Retinal pigment epithelial cell (primary cell): ENCODE measurements at places on chromosomes 16 and 17.

DNA sequence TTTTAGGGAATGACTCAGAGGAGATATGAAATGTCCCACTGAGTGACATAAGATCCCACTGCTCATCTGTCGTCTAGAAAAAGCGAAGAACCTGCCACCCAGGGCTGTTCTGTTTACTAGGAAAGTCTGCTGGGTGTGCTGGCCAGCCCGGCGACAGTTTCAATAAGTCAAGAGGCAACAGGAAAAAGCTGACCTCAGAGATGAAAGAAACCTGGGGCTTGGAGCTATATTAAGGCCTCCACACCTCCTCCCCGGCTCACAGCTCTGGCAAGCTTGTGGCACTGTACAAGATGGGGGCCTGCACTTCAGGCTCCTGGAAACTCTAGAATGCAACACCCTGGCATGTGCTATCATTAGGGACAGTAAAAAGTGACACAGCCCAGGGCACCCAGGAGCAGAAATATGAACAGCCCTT lies 10.6 kb downstream of the ZFHX3 start:
- no peak for DNase-seq

GRCh38 chr16:61987474-61988012 lies 48.7 kb downstream of the CDH8 start:
- DNase-seq = no peak

- DNase-seq = no peak
Measured at GRCh38 chr16:72666267-72666666, 381.7 kb downstream of the ZFHX3 start.

DNA sequence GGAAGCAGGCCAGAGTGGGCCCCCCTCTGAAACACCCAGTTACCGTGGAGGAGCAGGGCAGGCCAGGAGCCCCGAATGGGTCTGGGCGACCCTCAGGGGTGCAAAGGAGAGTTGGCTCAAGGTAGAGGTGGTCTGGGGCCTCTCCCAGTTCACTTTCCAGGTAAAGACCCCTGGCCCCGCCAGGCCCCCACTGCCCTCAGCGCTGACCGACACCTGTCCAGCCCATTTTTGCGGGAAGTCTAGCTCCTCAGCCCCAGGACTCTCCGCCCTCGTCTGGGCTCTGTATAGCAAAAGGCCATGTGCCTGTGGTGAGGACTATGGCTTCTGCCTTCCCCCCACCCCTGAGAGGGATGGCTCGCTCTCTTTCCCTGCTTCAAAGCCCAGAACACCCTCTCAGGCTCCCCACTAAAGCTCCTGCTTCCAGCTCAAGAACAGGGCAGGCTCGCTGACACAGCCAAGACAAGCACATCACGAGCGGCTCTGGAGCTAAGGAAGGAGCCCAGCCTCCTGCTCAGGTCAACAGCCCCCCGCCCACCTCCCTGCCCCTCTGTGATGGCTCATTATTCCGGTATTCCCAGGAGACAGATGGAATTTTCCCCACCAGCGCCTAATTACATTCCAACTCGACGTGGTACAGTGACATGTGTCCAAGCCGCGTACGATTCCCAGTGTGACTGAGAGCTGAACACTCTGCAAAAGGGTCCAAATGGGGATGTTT lies 59.4 kb downstream of the RTN4RL1 start:
- DNase-seq = peak; percentile 20

DNA sequence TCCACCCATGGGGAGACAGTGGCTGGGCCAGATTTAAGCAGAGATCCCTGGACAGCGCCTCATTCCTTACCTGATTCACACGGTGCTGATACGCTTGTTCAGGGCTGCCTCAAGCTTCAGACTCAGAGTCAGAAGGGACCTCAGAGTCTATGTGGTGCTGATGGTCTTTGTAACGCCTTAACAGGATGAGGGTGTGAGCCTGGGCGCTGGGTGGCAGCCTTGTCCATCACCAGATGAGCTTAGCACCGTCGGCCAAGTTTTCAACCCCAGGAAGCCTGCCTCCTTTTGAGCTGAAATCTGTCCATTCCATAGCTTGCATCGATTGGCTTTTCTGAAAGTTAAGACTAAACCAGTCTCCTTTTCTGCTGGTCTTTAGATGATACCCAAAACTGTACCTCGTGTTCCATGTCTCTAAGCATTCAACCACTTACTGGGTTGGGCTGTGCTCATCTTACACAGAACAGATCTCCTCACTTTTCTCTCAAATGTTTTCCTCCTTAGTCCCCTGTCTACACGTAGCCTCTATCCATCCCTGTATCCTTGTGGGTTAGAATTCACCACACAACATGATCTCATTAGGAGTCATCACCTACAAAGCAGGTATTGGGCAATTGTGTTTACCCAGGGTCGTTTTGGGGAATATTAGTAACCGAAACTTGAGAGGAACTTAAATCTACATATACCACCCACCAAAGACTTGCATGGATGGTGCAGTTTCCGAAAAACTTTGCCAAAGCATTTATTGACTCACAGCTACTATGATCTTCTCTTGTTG lies 573.4 kb downstream of the CDH13 start:
- no peak for DNase-seq

DNA sequence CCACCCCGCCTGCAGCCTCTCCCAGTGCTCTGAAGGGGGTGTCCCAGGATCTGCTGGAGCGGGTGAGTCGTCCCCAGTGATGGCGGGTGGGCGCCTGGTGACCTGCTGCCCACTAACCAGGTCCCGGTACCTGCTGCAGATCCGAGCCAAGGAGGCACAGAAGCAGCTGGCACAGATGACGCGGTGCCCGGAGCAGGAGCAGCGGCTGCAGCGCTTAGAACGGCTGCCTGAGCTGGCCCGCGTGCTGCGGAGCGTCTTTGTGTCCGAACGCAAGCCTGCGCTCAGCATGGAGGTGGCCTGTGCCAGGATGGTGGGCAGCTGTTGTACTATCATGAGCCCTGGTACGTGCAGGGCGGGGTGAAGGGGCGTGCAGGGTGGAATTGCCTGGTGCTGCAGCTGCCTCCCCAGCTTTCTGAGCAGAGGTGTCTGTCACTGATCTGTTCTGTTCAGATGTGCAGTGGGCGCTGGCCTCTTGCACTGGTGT lies 3.6 kb downstream of the CDT1 start:
- DNase-seq = no peak

- no peak for DNase-seq
Measured at GRCh38 chr16:85716022-85716679, 27.4 kb upstream of the GINS2 start.

DNA sequence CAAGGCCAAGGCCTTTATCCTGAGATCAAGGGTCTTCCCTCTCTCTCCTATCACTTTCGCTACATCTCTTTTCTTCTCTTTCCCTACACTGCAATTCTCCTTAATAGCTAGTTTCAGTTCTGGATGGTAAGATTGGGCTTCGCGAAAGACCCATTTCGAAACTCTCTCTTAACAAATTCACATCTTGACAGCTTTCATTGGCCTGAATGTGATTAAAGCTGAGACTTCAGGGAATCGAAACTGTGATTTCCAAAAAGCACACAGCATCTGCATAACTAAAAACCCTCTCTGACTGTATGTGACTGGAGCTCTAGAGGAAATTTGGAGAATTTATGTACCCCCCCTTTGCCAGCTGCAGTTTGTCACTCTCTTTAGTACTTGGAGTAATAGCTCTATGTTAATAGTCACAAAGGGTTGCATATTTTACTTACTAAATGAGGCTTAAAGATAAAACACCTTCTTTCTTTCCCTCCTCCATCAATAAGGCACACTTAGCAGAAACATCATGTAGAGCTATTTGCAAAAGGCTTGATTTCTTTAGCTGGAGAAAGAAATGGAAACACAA lies 105.3 kb upstream of the FAM20A start:
- DNase-seq = no peak

DNA sequence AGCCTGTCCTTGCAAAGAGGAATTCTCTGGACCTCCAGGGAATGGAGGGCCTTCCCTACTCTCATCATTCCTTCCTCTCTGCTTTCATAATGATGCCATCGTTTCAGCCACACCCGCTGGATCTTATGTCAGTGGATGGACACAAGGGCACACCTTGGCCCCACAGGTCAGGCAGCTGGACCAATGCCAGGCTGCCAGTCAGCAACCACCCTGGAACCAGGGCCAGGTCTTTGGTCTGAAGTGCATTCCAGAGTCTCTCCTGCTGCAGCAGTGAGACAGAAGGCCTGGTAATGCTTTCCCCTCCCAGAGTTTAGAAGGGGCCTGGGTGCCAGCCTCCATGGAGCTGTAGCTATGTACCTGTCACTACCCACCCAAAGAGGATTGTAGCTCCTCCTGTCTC lies 7.4 kb downstream of the C1QL1 start:
- no peak for DNase-seq

- no peak for DNase-seq
Measured at GRCh38 chr16:10206865-10207264, 24.6 kb upstream of the GRIN2A start.

DNA sequence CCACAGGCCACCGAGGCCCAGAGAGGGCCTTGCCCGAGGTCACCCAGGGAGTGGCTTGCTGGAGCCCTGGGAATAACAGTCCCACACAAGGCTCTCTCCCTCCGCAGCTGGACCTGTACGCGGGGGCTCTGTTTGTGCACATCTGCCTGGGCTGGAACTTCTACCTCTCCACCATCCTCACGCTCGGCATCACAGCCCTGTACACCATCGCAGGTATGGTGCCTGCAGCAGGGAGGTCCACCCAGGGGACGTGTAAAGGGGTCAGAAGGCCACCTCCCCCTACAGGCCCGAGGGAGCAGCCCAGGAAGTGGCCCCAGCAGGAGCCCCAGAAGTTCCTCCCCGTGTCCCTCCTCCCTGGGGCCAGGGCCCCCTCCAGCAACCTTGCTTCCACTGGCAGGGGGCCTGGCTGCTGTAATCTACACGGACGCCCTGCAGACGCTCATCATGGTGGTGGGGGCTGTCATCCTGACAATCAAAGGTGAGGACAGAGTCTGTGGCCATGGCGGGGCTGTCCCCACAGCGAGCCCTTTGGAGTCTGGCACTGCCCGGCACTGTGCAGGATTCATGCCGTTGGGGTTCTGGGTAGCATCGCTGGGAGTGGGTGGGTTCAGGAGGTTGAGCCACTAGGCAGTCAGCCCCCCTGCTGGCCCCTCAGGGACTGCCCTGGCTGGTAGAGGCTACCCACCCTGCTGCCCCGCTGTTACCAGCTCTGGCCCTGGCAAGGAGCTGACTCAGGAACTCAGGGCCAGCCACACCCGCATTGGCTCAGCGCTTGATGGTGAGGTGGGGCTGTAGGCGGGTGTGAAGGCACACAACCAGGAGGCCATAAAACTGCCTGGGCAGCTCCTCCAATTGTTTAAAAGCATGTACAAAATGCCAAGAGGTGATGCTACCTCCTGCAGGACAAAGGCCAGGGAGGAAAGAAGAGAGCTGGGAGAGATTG lies 17.3 kb downstream of the SLC5A10 start:
- no peak for DNase-seq

- no peak for DNase-seq
Measured at GRCh38 chr16:2798723-2799204, 494 bp downstream of the PRSS41 start.

GRCh38 chr17:44448412-44448811 lies 54.8 kb downstream of the GPATCH8 start:
- no peak for DNase-seq

GRCh38 chr17:81037026-81037797 lies 2.3 kb downstream of the BAIAP2 start:
- DNase-seq = no peak

DNA sequence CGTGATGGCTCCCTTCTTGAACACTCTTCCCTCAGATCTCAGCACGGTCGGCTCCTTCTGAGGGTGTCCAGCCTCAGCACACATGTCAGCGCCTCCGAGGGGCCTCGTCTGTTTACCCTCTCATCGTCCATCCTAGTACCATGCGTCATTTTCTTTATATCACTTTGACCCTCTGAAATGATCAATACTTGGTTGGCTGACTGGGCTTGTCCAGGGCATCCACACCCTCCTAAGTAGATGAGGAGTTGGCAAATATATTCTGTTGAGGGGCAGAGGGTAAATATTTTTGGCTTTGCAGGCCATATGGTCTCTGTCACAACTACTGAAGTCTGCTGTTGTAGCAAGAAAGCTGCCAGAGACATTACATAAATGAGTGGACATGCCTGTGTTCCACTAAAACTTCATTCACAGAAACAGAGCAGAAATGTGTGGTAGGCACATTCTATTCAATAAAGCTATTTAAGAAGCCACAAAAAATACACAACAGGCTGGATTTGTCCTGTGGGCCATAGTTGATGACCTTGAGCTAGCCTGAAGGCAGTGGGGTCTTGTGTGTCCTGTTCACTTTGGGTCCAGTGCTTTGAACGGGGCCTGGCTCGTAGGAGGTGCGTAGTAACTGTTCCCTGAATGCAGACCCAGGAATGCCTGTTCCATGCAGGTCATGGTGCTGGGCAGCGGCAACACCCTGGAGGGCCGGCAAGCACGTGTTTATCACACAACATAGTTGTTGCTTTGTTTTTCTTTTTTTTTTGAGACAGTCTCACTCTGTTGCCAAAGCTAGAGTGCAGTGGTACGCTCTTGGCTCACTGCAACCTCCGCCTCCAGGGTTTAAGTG lies 185.8 kb downstream of the SNX29 start:
- DNase-seq = no peak

DNA sequence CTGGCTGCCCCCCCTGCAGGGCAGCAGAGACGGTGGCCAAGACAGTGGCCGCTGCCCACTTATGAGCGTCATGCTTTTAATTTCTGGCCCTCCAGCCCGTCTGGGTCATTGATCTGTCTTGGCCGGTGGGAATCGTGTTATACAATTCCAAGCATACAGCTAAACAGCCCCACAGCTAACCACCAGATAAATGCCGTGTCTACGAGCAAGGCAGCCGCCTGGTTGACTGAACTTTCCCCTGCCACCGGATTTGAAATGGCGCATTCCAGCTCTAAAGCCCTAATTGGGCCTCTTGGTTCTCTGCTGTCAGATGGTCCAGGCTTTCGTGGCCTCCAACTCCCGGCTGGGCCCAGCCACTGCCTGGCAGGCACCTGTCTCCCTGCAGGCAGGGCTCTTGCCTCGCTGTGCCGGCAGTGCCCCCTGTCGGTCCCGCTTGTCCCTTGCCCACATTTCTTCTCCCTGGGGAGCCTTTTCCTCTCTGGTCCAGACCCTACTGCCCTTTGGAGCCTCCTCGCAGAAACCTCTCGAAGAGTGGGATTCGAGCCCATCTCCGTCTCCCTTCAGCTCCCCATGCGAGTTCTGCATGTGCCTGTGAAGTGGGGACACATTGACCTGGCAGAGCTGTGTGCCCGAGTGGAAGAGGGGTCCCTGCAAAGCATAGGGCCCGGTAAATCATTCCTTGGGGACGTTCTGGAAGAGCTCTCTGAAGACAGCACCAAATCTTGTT lies 1.8 kb upstream of the RBFOX3 start:
- DNase-seq = no peak
